A549 treated with CORT108297 at 1 μM for 4 hours (cell line): ENCODE measurements at places on chromosomes 1 and 21. TPM values are rescaled to one million over a fixed set of nuclear protein-coding genes. Genes with fewer than 3 reads are reported as not detected.

The VSIG8 gene
- 0.05 TPM in 2 of 5 replicates, not detected in the others for total RNA-seq

The CLEC20A gene
- total RNA-seq, result not detected in 5 replicates

The OR6Y1 gene
- not detected in 5 replicates for total RNA-seq

The ITLN1 gene
- total RNA-seq, result not detected in 5 replicates

The TFAP2E gene
- total RNA-seq, result 0.46 to 0.83 TPM (median 0.81 TPM) in 5 replicates

The PRAMEF18 gene
- total RNA-seq, result not detected in 5 replicates

The FAM177B gene
- total RNA-seq, result not detected in 5 replicates

The CAPN8 gene
- 0.57 to 0.88 TPM (median 0.74 TPM) in 5 replicates for total RNA-seq

The SLAMF8 gene
- 0.03 TPM in 1 of 5 replicates, not detected in the others for total RNA-seq

The LRRC53 gene
- not detected in 5 replicates for total RNA-seq

The NR5A2 gene
- total RNA-seq, result 3.7 to 5.3 TPM (median 5.0 TPM) in 5 replicates

The DMBX1 gene
- total RNA-seq, result 0.68 to 1.3 TPM (median 1.2 TPM) in 5 replicates

The TNFRSF4 gene
- total RNA-seq, result 0.07 to 0.18 TPM (median 0.13 TPM) in 4 of 5 replicates, not detected in the other

The TTC22 gene
- total RNA-seq, result not detected in 5 replicates

The CCDC17 gene
- 0.24 to 0.51 TPM (median 0.35 TPM) in 5 replicates for total RNA-seq

The RASSF5 gene
- total RNA-seq, result 1.1 to 1.4 TPM (median 1.2 TPM) in 5 replicates

The CD48 gene
- not detected in 5 replicates for total RNA-seq

The CLCA4 gene
- not detected in 5 replicates for total RNA-seq

The FCAMR gene
- not detected in 5 replicates for total RNA-seq

The FAM72A gene
- total RNA-seq, result 9.6 to 12.9 TPM (median 11.8 TPM) in 5 replicates

The CADM3 gene
- 0.03 to 0.24 TPM (median 0.12 TPM) in 5 replicates for total RNA-seq

The PANK4 gene
- 9.4 to 14.0 TPM (median 12.1 TPM) in 5 replicates for total RNA-seq

The SLC1A7 gene
- total RNA-seq, result 0.05 TPM in 1 of 5 replicates, not detected in the others

The ZNF593OS gene
- 0.09 to 0.47 TPM in 2 of 5 replicates, not detected in the others for total RNA-seq

The WDR47 gene
- total RNA-seq, result 6.0 to 8.4 TPM (median 7.6 TPM) in 5 replicates

The CLCNKA gene
- 0.06 to 0.09 TPM in 2 of 5 replicates, not detected in the others for total RNA-seq

The ITLN2 gene
- 0.13 to 0.34 TPM (median 0.24 TPM) in 4 of 5 replicates, not detected in the other for total RNA-seq

The BARHL2 gene
- not detected in 5 replicates for total RNA-seq

The ALX3 gene
- not detected in 5 replicates for total RNA-seq

The KRTAP10-10 gene
- not detected in 5 replicates for total RNA-seq

The USH2A gene
- total RNA-seq, result not detected in 5 replicates

The AMY1C gene
- total RNA-seq, result not detected in 5 replicates

The EIF3I gene
- 269 to 284 TPM (median 278 TPM) in 5 replicates for total RNA-seq

The CFAP141 gene
- total RNA-seq, result 0.29 TPM in 1 of 5 replicates, not detected in the others

The LCE1C gene
- not detected in 5 replicates for total RNA-seq

The SH2D5 gene
- 12.7 to 18.8 TPM (median 17.1 TPM) in 5 replicates for total RNA-seq
